ENCODE measurements at places on chromosomes 16 and 17.
A peak's percentile ranks its signal among the peaks of the same experiment; 100 is the strongest.

GRCh38 chr17:73227944-73228343 lies 33.7 kb downstream of the CPSF4L start:
- no peak for DNase-seq

DNA sequence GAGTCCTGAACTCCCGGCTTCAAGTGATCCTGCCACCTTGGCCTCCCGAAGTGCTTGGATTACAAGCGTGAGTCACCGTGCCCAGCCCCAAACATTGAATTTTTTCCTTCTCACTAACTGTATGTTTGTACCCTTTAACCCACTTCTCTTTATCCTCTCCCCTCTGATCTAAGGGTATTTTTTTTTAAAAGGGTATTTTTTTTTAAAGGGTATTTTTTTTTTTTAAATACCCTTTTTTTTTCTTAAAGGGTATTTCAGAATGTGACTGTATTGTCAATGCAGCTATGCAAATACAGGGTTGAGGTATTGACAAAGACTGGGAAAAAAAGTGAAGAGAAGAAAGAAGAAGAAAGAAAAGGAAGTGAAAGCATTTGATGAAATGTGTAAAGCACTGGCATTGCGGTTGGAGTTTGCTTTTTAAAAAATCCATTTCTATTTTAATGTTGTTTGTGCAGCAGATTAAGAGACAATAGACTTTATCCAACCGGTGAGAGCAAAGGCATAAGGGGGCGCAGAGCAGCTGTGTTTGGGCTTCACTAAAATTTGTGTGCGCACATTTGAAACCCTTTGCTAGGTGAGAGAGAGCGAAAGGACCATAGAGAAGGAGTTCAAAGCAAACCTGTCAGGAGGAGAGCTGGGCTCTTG lies 42.4 kb downstream of the SYT17 start:
- DNase-seq: no peak

DNA sequence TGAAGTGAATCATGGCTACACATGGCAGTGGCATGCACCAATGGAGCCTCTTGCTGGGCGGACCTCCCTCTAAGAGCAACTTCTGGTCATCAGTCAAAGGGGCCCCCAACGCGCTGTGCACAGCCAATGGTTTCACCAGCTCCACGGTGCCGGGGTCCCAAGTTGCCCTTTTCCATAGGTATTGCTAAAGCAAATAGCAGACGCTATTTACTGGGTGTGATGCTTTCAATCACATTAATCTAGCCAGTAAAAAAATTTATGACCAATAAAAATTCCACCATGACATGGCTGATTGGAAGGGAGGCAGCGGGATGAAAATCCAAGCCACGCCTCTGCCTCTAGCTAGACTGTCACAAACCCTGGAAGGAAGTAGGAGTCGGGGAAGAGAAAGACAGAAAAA lies 680.3 kb upstream of the SOX9 start:
- no peak for DNase-seq

DNA sequence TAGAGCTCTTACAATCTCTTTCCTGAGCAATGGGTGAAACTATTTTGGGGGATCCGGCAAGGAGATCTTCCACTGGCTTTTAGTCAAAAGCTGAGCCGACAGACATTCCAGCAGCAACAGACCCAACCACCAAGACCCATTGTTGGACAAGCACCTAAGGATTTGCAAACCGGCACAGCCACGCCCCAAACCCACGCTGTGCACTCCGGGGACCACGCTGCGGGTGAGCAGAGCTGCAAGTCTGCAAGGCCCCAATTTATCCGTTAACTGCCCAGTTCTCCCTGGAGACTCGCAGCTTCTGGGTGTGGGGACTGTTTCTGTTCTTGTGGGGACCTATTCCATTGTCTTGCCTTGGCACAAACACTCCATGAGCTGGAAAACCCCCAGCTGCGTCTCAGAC lies 45.9 kb downstream of the C16orf95 start:
- DNase-seq: no peak

DNA sequence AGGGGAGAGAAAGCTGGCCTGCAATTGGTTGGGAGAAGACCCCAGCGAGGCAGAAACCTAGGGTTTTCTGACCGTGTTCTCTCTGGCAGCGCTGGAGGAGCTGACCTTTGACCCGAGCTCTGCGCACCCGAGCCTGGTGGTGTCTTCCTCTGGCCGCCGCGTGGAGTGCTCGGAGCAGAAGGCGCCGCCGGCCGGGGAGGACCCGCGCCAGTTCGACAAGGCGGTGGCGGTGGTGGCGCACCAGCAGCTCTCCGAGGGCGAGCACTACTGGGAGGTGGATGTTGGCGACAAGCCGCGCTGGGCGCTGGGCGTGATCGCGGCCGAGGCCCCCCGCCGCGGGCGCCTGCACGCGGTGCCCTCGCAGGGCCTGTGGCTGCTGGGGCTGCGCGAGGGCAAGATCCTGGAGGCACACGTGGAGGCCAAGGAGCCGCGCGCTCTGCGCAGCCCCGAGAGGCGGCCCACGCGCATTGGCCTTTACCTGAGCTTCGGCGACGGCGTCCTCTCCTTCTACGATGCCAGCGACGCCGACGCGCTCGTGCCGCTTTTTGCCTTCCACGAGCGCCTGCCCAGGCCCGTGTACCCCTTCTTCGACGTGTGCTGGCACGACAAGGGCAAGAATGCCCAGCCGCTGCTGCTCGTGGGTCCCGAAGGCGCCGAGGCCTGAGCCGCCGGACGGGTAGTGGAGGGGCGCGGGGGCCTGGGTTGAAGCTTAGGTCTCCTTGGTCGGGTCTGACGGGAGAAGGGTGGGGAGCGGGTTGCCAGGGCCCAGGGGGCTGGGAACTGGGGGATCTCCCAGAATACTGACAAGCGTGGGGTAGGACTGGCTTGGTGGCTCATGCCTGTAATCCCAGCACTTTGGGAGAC lies 7.4 kb upstream of the PYDC1 start:
- DNase-seq: no peak

DNA sequence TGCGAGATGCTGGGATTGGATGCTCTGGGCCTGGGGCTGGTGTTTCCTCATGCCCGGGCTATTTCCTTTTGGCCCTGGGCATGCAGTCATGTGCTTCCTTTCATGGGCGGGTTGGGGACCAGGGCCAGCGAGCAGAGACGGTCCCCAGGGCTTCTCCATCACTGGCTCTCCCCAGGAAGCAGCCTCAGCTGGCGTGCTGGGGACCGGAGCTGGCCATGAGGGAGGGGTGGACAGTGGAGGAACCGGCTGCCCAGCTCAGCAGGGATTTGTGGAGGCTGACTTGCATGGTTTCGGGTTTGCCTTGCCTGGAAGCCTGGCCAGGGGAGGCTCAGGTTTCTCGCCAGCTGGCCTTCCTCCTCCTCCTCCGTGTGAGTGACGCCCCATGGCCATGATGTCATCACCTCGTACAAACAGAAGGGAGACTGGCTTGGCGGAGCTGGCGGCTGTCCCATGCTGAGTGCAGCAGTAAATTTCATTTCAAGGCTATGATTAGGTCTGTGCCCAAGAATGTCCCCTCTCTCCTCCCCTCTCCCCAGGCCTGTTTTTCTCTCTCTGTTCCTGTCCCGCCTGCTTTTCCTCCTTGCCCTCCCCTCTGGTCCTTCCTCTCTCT lies 8.9 kb upstream of the TIMP2 start:
- peak; percentile 79 for DNase-seq

- DNase-seq: no peak
Observed at GRCh38 chr16:71867939-71868338, 16.0 kb downstream of the ZNF821 start.

- no peak for DNase-seq
Observed at GRCh38 chr16:18841833-18842525, 40.6 kb upstream of the ARL6IP1 start.

- no peak for DNase-seq
Observed at GRCh38 chr16:22122239-22122638, 29.9 kb downstream of the VWA3A start.

DNA sequence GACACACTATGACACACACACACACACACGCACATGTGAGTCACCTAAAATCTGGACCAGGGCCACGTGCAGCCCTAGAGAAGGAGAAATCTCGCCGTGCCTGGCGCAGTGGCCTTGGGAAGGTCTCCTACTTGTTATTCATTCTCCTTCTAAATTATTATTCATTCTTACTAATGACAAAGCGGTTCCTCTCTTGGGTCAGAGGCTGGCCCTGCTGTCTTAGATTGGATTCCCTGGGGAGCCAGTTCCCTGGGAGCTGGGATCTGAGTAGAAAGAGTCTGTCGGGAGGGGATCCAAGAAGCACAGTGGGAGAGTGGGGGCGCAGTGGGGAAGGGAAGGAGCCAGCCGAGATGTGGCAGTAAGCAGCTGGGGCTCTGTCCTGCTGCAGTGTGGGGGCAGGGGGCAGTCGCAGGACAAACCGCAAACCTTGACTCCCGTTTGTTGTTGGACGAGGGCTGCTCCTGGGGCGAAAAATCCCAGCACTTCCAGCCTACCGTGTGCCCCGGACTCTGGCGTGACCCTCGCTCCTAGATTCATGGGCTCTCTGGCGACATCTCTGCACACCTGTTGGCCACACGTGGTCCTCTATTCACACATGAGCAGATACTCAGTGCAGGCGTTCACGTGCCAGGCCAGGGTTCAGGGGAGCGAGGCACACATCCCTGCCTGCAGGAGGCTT lies 18.7 kb upstream of the JPH3 start:
- DNase-seq: no peak

GRCh38 chr17:57892820-57893595 lies 43.2 kb upstream of the MRPS23 start:
- peak; percentile 88 for DNase-seq

DNA sequence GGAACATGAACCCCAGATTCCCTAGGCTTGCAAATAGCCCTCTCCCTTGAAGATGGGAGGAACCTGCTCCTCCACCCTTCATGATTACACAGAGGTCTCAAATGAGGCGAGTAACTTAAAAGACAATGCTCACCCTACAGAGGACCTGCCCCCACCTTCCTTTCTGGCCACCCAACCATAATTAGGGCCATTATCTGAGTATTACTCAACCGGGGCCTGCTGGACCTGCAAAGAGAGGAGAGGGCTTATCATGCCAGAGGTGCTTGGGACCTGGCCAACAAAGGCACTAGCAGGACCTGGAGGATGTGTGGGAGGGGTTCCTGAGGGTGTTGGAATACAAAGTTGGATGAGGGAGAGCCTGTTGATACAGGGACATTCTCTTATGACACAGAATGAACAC lies 42.4 kb downstream of the RNF157 start:
- DNase-seq: no peak

GRCh38 chr17:44501866-44502375 lies 1.3 kb downstream of the GPATCH8 start:
- DNase-seq: peak; percentile 7

DNA sequence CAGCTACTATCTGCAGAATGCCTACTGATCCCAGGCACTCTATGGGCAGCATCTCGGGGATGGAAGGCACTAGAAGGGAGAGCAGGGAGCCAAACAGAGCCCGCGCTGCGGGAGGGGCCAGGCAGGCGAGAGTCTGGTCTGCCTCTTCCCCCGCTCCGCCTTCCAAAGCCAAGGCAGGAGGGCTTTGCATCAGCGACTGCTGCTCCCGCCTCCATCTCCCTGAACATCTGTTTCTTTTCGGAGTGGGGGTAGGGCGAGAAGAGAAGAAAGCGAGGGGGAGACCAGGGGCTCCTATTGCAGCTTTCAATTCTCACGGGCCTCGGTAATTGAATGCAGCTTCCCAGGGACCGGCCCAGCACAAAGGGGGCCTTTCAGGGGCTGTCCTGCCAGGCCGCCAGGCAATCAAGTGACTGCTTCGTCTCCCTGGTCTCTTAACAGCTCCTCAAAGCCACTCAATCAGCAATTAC lies 31.4 kb upstream of the CDC42EP4 start:
- DNase-seq: no peak

DNA sequence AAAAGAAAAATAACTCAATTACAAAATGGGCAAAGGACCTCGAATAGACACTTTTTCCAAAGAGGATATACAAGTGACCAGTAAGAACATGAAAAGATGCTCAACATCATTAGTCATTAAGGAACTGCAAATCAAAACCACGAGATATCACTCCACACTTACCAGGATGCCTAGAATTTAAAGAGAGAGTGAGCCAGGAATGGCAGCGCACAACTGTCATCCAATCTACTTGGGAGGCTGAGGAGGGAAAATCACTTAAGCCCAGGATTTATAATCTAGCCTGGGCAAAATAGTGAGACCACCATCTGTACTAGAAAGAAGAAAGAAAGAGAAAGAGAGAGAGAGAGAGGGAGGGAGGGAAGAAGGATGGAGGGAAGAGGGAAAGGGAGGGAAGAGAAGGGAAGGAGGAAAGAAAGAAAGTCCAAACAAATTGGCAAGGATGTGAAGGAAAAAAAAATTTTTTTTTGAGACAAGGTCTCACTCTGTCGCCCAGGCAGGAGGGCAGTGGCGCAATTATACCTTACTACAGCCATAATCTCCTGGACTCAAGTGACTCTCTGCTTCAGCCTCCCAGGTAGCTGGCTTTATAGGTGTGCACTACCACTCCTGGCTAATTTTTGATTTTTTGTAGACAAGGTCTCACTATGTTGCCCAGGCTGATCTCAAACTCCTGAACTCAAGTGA lies 22.6 kb downstream of the TBX2 start:
- DNase-seq: no peak

DNA sequence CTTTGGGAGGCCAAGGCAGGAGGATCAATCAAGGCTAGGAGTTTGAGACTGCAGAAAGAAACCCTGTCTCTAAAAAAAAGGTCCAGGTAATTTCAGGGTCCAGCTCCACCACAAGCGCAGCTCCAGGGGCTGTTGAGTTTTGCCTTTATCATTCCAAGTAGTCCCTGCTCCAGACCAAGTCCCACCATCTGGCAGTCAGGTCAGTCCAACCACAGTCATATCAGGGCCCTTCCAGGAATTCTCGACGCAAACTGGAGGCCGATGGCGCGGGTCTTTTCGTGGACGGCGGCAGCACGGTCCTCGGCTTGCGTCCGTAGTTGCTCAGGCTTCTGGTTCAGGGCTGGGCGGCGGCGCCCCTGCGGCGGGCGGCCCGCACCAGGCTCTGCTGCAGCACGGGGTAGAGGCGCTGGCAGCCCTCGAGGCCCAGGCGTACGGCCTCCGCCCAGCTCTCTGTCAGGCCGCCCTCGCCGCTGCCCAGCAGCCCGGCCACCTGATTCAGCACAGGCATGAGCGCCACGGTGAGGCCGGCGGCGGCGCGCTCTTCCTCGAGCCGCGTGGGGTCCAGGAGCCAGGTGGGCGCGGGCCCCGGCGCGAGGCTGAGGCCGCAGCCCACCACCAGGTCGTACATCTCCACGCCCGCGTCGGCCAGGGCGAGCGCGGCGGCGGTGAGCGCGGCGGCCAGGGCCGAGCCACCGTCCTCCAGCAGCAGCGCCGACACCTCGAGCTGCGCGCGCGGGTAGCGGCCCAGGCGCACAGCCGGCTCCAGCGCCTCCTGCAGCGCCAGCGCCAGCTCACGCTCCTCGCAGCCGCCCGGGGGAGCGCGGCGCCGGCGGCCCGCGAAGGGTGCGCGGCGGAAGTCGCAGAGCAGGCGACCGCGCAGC lies 752 bp downstream of the EXOSC6 start:
- DNase-seq: peak; percentile 20

DNA sequence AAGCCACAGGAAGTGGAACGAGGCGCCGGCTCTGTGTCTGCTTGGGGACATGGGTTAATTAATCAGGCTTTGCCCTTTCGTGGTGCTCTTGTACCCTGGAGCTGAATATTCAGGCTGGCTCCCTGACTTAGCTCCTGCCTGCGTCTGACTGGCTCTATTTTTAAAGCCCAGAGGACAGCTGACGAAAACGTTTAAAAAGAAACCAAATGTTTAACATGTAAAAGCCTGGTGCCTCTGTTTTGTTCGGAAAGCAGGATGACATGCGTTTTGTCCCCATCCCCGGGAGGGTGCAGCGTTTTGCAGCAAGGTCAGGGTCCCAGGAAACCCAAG lies 61.1 kb downstream of the NT5M start:
- DNase-seq: no peak

Measured in kidney capillary endothelial cell (primary cell).